ENCODE measurements at places on chromosomes 1 and 21. TPM values are rescaled to one million over a fixed set of nuclear protein-coding genes. Genes with fewer than 3 reads are reported as not detected.

The DCST1 gene
- polyA plus RNA-seq, result not detected

The SPRR1A gene
- polyA plus RNA-seq, result not detected

GRCh38 chr1:96482616-96483015 is 239.0 kb upstream of the PTBP2 start:
- no peak overlapping the region for H3K4me3 ChIP-seq
- H3K36me3 ChIP-seq, result no peaks in the 10 kb centered on the region
- DNase-seq, result no peak
- H3K27ac ChIP-seq, result no peak overlapping the region

DNA sequence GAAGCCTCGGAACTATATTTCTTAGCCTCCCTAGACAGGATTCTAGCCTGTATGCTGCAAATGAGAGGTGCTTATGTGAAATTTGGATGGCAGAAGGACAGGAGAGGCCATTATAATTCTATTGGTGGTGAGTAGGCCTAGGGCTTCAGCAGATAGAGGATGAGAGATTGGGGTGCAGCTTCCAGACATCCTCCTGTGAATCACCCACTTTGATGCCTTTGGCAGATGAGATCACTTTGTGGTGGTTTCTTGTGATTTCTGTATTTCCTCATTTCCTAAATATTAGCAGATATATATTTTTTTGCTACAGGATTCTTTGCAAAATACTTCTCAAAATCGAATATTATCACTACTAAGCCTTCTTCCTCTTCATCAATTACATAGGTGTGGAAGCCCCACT is 37.3 kb downstream of the MFSD2A start:
- H3K4me3 ChIP-seq, result no peak overlapping the region
- peak overlapping the region; percentile 75 for H3K27ac ChIP-seq
- DNase-seq, result peak; percentile 76
- peaks cover 38% of the 10 kb centered on the region for H3K4me1 ChIP-seq
- no peaks in the 10 kb centered on the region for H3K27me3 ChIP-seq
- H3K36me3 ChIP-seq, result no peaks in the 10 kb centered on the region

DNA sequence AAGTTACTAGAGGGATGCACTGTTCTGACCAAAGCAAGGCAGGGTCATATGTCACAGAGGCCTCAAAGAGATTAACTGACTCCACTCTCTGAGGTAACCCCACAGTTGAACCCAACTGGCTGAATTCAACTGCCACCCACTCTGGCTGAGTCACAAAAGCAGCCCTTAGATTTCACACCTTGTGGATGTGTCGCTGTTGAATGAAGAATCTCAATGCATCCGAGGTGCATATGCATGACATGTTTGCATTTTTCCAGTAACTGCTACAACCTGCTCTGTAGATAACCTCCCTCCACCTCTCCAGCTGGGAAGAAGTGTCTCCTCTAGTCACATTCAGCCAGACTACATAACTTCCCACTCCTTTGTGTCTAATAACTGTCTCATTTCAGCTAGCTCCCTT is 27.9 kb upstream of the KIF21B start:
- no peaks in the 10 kb centered on the region for H3K4me1 ChIP-seq
- no peaks in the 10 kb centered on the region for H3K27me3 ChIP-seq
- H3K4me3 ChIP-seq, result no peak overlapping the region
- H3K36me3 ChIP-seq, result no peaks in the 10 kb centered on the region
- DNase-seq, result no peak

GRCh38 chr1:22612671-22613571 is 23.5 kb upstream of the C1QA start:
- no peak overlapping the region for H3K4me3 ChIP-seq
- H3K4me1 ChIP-seq, result no peaks in the 10 kb centered on the region
- H3K27me3 ChIP-seq, result peaks cover 4% of the 10 kb centered on the region
- no peak for DNase-seq
- H3K27ac ChIP-seq, result no peak overlapping the region

DNA sequence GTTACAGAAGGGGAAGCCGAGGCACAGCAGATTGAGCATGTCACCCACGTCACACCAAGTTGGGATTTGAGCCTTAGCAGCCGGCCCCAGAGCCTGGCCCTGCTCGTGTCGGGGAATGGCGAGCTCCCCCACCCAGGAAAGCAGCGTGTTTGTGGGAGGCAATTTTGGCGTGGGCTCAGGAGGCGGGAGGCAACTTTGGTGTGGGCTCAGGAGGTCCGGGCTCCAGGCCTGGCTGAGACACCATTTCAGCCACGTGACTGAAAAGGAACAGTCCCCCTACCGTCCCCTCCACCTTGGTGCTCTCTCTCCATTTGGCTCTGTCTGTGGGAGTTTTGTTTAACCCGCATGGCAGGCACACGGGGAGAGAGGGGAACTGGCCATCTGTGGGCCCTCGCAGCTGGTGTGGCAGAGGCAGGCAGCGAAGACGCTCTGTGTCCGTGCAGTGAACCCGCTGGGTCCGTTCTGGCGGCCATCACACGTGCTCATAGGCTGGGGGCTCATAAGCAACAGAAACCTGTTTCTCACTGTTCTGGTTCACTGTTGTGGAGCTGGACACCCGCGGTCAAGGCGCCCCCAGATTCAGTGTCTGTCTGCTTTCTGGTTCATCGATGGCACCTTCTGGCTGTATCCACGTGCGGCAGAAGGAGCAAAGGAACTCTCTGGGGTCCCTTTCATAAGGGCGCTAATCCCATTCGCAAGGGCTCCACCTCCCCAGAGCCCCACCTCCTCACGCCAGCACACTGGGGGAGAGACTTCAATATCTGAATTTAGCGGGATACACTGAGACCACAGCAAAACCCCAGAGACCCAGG is 110.2 kb downstream of the CRYAA start:
- no peak overlapping the region for H3K4me3 ChIP-seq
- no peak for DNase-seq
- no peaks in the 10 kb centered on the region for H3K4me1 ChIP-seq
- no peak overlapping the region for H3K27ac ChIP-seq
- no peaks in the 10 kb centered on the region for H3K27me3 ChIP-seq
- H3K36me3 ChIP-seq, result no peaks in the 10 kb centered on the region

- H3K4me1 ChIP-seq, result peaks cover 29% of the 10 kb centered on the region
Observed at GRCh38 chr1:6013491-6013890, 21.3 kb upstream of the NPHP4 start.

GRCh38 chr1:31373056-31373896 is at the start of gene FABP3:
Gene FABP3, minus strand, starts transcription at chr1:31373076. Its CDS starts 62 bp downstream, at chr1:31373014.
- H3K4me1 ChIP-seq, result peaks cover 16% of the 10 kb centered on the region
- H3K4me3 ChIP-seq, result no peak within 1 kb of the TSS
- no peaks in the 10 kb centered on the region for H3K36me3 ChIP-seq
- peaks cover 13% of the 10 kb centered on the region for H3K27me3 ChIP-seq
- DNase-seq, result peak; percentile 12
- H3K27ac ChIP-seq, result no peak within 1 kb of the TSS

GRCh38 chr1:66269222-66269621 is 264.7 kb upstream of the SGIP1 start:
- no peak overlapping the region for H3K4me3 ChIP-seq
- H3K27me3 ChIP-seq, result no peaks in the 10 kb centered on the region
- H3K36me3 ChIP-seq, result no peaks in the 10 kb centered on the region
- no peak for DNase-seq

GRCh38 chr1:155077758-155078445 is 735 bp upstream of the EFNA3 start:
- no peak for DNase-seq
- no peak overlapping the region for H3K4me3 ChIP-seq
- H3K27ac ChIP-seq, result no peak overlapping the region
- no peaks in the 10 kb centered on the region for H3K36me3 ChIP-seq

DNA sequence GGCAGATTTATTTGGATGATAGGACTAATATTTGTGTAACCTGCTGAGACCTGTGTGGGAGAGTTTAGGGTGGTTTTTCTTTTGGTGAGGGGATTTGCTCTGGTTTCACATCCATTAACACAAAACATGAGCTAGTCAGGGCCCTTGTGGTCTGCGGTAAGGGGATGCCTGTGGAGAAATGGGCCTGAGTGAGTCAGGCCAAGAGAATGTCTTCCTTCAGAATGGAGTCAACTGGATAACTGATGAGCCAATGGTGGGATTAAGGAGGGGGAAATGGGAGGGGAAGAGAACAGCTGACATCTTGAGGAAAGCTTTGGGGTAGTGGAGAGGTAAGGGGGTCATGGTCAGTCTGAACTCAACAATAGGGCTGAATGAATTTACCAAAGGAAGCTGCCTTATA is 13.9 kb downstream of the WNT2B start:
- no peak overlapping the region for H3K4me3 ChIP-seq
- no peak overlapping the region for H3K27ac ChIP-seq
- DNase-seq, result no peak
- peaks cover 23% of the 10 kb centered on the region for H3K36me3 ChIP-seq
- no peaks in the 10 kb centered on the region for H3K4me1 ChIP-seq

DNA sequence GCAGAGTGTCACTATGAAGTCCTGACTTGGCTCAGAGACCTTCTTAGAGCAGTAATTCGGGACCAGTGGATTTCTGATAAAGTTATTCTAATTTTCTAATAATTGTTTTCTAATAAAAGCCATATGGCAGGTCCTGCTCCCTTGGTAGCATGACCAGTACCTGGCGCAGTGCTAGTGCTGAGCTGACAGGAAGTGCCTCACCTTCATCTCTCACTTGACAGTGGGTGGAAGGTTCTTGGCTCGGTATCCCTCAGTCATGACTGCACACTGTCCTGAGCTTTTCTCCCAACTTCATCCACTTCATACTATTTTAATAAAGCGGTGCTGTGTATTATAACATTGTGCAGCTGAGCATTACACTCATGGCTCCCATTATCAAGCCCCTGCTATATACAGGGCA is 14.1 kb downstream of the VANGL1 start:
- peaks cover 6% of the 10 kb centered on the region for H3K4me1 ChIP-seq
- H3K4me3 ChIP-seq, result no peak overlapping the region
- no peak for DNase-seq

DNA sequence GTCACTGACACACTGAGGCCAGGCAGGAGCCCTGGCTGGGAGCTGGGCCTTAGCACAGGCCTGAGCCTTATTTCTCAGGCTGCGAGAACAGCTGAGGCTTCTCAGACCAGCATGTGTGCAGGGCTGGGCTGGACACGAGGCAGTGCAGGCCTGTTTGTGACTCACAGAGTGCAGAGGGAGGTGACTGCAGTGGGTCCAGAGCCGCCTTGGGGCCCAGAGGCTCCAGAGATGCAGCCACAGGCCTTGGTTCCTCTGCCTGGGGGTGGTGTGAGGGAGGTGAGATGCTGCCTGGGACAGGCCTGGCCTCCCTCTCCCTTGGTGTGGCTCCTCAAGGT is 61.2 kb upstream of the ETV3 start:
- no peak overlapping the region for H3K27ac ChIP-seq
- no peak for DNase-seq
- peaks cover 4% of the 10 kb centered on the region for H3K4me1 ChIP-seq
- H3K36me3 ChIP-seq, result no peaks in the 10 kb centered on the region
- H3K4me3 ChIP-seq, result no peak overlapping the region

DNA sequence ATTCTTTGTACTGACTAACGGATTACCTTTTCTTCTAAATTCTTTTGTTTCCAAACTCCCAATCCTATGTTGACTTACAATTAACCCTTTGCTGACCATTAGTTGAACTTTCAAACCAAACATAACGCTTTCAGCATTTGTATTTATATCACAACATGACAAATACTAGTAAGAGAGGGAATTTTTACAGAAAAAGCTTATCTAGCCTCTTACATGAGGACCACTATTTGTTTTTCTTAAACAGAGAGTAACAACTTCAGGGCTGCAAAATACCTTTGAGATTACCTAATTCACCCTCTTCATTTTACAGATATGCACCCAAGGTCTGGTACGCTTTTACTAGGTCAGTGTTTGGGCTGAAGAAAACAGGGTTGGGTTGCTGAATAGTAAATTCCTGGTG is 45.0 kb upstream of the CXADR start:
- H3K36me3 ChIP-seq, result no peaks in the 10 kb centered on the region
- H3K4me1 ChIP-seq, result no peaks in the 10 kb centered on the region
- no peaks in the 10 kb centered on the region for H3K27me3 ChIP-seq

DNA sequence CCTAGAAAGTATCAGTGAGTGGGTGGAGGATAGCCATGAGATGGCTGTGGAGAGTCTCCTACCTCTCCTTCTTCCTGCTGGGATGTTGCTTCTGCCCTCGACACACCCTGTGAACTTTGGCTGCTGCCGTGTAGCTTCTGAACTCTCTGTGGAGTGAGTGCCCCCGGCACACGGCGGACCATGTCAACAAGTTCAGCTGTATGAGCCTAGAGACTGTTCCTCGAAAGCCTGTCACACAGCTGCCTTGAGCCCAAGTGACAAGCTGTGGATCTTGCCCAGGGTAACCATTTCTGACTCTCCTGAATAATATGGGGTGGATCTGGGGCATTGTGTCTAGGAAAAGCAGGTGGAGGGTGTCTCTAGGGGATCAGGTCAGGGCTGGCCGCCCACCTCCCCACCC is 143.2 kb downstream of the NOS1AP start:
- no peaks in the 10 kb centered on the region for H3K36me3 ChIP-seq
- H3K4me1 ChIP-seq, result no peaks in the 10 kb centered on the region
- H3K4me3 ChIP-seq, result no peak overlapping the region
- no peak overlapping the region for H3K27ac ChIP-seq
- DNase-seq, result no peak

DNA sequence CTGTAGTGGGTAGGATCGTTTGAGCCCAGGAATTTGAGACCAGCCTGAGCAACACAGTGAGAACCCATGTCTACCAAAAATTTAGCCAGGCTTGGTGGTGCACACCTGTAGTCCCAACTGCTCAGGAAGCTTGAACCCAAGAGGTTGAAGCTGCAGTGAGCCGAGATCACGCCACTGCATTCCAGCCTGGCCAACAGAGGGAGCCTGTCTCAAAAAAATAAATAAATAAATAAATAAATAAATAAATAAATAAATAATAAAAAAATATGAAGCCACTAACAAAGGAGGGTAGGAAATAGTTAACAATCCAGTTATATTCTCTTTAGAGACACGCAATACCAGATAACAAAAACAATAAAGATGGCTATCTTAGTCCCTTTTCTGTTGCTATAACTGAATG is 11.9 kb upstream of the CBR3 start:
- no peaks in the 10 kb centered on the region for H3K4me1 ChIP-seq
- no peak for DNase-seq
- H3K36me3 ChIP-seq, result no peaks in the 10 kb centered on the region
- H3K4me3 ChIP-seq, result no peak overlapping the region

- peaks cover 11% of the 10 kb centered on the region for H3K27me3 ChIP-seq
- H3K4me1 ChIP-seq, result no peaks in the 10 kb centered on the region
- no peaks in the 10 kb centered on the region for H3K36me3 ChIP-seq
Observed at GRCh38 chr1:38268226-38268625, 221.6 kb upstream of the POU3F1 start.
